ENCODE measurements at places on chromosomes 6 and 20.

DNA sequence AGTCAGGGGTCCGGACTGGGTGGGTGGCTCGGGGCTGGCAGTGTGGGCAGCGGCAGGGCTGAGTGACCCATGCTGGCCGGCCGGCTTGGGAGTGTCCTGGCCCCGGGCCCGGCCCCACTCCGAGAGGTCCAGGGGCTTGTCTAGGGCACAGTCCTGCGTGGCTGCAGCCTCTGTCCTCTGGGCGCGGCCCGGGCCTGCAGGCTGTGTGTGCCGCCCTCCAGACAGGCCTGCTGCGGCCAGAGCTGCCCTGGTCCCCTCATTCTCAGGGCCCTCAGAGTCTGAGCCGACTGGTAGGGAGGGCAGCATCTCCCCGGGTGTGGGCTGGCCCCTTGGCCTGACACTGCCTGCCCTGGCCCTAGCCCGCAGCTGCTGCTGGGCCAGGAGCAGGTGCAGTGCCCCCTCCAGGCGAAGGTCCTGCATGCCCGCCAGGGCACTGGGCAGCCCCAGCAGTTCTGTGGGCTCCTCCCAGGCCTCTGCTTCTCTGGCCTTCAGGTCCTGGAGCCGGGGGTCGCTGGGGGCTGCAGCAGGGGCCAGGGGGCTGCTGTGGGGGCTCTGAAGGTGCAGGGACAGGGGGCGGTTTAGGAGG is 6.9 kb upstream of the CABLES2 start:
- DNase-seq: no peak

- DNase-seq: no peak
Observed at GRCh38 chr6:51526049-51526448, 561.4 kb downstream of the PKHD1 start.

- peak; percentile 87 for DNase-seq
Observed at GRCh38 chr6:121309768-121310469, 24.4 kb downstream of the TBC1D32 start.

- DNase-seq: no peak
Observed at GRCh38 chr20:39092733-39093410, 130.7 kb downstream of the DHX35 start.

- no peak for DNase-seq
Observed at GRCh38 chr6:40532349-40533000, 54.7 kb downstream of the LRFN2 start.

- DNase-seq: no peak
Observed at GRCh38 chr6:88124925-88125557, 41.1 kb downstream of the CNR1 start.

DNA sequence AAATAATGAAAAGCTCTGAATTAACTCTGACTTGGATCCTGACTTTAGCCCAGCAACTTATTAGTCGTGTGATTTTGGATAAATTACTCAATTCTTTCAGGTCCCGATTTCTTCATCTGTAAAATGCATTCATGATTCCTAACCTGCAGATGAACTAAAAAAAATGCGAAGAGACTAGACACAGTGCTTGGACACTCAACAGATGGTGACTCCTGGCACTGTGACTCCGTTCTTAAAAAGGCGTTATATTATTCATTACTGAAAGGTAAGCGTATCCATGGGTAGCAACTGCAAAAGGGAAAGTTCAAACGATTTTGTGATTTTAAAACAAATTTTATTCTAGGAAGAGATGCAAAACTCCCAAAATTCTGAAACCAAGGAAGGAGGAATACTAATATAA is 226.3 kb downstream of the KIF16B start:
- DNase-seq: no peak

GRCh38 chr6:37442416-37443215 is 9.6 kb downstream of the CMTR1 start:
- DNase-seq: no peak
